ENCODE measurements at places on chromosomes 7 and 10.

- no peak for DNase-seq
Observed at GRCh38 chr10:111186358-111186757, 109.5 kb downstream of the ADRA2A start.

- DNase-seq = no peak
Observed at GRCh38 chr7:107404740-107405537, 64.9 kb upstream of the GPR22 start.

GRCh38 chr10:31381766-31382316 is 62.8 kb downstream of the ZEB1 start:
- no peak for DNase-seq

DNA sequence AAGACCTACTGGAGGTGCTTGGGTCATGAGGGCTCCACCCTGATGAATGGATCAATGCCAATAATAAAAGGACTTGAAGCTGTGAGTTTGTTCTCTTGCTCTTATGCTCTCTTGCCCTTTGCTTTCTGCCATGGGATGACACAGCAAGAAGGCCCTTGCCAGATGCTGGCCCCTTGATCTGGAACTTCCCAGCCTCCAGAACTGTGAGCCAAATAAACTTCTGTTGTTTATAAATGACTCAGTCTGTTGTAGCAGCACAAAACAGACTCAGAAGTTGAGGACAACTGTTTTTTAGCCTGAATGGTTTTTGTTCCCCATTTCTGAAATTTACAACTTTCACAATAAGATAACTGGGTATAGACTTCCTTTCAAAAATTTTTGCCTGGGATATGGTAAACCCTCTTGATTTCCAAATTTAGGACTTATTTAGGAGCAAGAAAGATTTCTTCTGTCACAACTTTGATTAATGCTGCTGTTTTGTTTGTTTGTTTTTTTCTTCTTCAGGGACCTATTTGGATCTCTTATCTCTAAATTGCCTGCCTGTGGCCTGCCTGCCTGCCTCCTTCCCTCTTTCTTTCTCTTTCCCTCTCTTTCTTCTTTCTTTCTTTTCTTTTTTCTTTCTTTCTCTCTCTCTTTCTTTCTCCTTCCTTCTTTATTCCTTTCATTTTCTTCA is 12.1 kb downstream of the ENTPD1 start:
- DNase-seq = no peak

DNA sequence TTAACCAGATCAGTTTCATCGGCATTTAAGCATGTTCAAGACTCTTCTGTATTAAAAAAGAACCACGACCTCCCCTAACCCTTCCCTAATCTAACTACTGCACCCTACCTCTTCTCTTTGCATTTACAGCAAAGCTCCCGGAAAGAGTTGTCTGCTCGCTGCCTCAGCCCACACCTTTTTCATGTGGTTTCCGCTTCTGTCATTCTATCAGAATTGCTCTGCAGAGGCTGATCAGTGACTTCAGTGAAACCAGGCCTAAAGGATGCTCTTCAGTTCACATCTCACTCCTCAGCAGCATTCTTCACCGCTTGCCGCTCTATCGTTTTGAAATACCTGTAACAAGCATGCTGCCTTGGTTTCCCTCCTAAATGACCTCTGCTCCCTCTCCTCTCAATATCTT is 160.9 kb downstream of the SDK1 start:
- DNase-seq = no peak

- peak; percentile 88 for DNase-seq
Observed at GRCh38 chr7:75994388-75995051, at the start of gene TMEM120A. Gene TMEM120A, minus strand, starts transcription at chr7:75994595. Its CDS starts 25 bp downstream, at chr7:75994570.

- DNase-seq = no peak
Observed at GRCh38 chr7:46880508-46881196, 701.3 kb downstream of the TNS3 start.

GRCh38 chr7:20197125-20197748 is 19.9 kb downstream of the MACC1 start:
- DNase-seq = no peak

DNA sequence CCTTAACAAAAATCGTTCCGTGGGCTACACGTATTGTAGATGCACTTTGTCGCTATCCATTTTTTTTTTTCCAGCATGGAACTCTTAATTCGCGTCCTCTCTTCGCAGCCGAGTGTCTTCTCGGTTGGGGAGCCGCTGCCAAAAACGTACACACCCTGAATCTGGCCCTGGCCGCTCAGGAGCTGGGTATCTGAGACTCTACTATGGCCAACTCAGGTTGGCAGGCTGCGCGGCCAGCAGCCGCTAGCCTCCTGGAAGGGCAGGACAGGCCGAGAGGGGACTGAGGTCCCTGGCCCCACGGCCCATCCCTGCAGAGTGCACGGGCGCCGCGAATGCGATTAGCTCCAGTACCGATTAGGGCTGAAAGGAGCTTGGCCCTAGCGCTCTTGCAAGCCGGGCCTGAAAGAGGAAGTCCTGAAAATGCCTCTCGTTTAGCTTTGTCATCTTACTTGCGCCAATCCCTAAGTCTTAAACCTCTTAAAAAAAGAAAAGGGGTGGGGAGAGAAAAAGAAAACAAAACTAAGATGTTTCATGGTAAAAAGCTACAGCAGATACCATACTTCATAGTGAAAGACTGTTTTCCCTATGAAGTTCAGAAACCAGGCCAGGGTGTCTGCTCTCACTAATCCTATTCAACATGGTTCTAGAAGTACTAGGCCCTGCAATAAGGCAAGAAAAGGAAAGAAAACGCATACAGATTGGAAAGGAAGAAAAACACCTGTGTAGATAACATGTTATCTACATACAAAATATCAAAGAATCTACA is 113.2 kb upstream of the RHEB start:
- DNase-seq = no peak

DNA sequence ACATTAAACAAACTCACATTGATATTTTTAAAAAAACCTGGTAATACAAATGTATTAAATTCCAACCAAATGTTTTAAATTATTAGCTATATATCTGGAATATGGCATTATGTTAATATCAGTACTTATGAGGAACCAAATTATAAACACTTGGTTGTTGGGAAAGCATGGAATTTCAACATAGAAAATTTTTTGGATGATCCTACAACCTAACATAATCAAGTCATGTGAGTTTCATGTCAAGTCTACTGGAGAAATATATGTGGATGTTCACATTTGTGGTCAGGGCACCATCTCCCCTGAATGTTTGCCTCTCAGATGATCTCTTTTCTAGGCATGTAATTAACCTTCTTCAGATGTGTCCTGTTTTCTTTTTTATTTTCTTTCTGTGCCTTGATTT is 5.2 kb upstream of the POT1 start:
- DNase-seq = no peak

DNA sequence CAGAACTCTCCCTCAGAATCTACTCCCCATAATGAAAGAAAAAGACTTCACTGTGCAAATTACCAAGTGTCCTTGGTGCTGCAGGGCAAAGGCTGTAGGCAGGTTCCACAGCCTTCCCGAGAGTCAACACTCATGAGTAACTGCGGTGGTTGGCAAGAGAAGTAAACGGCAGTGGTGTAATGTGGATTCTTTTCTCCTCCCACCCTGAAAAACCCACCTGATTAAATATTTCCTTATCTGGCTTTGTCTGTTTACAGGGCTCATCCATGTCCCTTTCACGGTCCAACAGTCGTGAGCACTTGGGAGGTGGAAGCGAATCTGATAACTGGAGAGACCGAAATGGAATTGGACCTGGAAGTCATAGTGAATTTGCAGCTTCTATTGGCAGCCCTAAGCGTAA is 300.9 kb downstream of the BICC1 start:
- peak; percentile 73 for DNase-seq

DNA sequence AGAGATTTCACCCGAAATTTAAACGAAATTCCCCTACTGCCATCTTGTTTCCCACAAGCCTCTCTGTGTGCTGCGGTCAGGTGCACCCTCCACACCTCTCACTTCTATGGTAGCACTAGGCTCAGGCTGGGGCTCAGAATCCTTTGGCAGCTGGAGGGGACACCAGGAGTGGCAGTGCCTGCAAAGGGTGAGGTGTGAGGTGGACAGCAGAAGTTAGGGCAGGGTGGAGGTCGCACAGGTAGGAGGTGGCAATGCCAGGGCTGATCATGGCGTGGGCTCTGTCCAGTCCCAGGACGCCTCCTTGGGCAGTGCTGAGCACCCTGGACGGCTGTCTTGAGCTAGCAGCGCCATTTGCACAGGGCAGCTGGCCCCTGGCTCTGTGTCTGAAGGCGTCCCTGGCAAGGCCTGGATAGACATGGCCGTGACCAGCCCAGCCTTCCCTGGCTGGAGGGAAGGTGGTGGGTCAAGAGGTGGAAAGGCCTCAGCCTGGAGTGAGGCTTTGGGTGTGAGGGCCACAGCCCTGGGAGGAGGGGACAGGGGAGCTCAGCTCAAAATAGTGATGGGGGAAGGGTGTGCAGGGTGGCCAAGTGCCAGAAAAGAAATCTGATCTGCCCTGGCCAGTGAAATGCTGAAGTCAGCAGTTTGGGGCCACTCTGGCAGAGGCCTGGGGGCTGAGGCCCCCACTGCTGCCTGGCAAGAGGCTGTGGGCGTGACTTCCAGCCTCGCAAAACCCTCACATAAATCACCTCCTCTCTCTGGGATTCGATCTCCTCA is 40.0 kb downstream of the ZCCHC24 start:
- no peak for DNase-seq

DNA sequence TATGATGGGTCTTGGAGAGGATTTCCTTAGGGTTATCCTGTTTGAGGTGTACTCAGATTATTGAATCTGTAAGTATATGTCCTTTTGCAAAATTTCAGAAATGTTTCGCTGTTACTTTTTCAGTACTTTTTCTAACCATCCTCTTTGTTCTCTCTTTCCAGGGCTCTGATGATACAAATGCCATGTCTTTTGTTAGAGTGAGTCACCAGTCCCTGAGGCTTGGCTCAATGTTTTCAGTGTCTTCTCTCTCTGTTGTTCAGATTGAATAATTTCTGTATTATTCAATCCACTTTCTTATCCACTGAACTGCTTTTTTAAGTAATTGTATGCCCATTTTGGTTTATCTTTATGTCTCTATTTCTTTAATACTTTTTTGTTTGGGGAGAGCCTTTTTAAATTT is 449.4 kb downstream of the TNS3 start:
- DNase-seq = no peak

DNA sequence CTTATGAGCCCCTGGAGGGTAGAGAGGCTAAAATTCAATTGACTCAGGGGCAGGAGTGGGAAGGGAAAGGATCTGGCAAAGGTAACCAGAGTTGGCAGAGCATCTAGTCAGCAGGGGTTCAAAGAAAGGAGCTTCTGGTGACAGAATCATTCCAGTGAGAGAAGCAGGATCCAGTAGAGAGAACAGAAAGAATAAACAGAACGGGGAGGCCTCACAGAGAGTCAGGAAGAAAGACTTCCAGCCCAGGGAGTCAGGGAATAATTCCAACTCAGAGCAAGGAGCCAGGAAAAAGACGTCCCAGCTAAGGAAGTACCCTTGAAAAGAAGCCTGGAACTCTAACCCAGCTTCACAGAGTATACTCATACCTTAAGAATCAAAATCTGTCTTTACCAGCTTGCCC is 66.6 kb upstream of the CPXM2 start:
- no peak for DNase-seq

GRCh38 chr7:101857358-101857811 is 40.0 kb downstream of the CUX1 start:
- no peak for DNase-seq

DNA sequence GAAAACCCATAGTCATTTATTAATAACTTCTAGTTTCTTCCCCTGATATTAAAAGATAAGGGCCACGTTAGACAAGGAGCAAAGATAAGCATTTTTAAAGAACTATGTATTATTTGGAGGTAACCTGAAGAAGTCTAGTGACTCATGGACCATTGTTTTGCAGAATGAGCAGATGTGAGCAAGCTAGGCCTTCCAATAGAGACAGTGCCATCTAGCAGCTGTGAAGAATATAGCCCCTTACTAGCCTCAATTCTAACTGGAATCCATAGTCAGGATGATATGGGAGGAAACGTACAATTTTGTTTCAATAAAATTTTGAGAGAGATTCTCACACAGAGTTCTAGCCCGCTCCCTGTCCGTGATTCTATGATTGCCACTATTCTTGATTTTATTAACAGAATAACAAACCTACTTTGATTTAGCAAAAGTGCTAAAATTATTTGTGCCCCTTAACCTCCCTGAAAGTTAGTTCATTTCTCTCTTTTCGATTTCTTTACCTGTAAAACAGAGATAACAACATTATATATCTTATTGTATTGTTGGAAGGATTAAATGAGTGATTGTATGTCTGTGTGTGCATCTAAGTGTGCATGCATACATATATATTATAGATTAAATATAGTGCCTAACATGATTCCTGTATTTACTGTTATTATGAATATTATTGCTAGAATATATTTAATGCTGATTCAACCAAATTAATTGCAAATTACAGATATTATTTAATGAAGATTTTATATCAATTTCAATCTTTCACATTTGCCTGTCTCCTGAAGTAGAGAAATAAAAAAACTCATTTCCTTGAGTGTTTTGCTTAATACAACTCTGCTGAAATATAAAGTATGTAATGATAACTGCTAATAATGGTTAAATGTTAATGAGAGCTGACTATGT is 22.7 kb downstream of the FAM237B start:
- DNase-seq = peak; percentile 54

DNA sequence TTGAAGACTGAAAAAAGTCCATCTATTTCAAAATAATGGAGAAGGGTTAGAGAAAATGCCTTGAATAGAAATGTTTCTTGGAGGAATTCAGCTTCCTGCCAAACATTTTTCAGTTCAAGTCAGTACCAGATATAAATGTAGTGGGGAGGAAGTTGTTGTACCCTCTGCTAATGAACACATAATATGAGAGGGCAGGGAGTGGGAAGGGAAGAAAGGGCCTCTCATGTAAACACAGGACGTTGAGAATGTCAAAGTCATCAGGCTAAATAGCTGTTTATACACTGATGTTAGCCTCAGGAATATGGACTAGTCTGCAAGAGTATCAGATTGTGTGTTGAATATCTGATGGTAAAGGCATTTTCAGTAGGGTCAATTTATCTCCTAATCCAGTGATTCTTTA is 37.0 kb downstream of the GPR37 start:
- DNase-seq = no peak

DNA sequence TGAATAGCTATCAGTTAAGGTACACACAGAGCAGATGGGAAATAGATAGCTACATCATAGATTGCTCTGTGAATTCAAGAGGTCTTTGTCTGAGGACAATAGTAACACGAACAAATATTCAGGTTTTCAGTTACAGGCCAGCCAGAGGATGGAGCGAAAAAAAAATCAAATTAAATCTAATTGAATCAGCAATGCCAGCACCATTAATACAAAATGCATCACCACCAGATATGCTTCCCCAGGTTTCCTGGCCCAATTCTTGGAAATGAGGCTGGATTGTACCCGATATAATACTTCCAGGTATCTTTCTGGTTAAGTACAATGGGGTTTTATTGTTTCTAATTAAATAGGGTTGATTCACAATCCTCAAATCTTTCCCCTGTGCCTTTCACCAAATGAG is 975.8 kb upstream of the AUTS2 start:
- no peak for DNase-seq
